Stimulated activated CD8-positive, alpha-beta memory T cell treated with anti-CD3 and anti-CD28 coated beads, Interleukin-2, amount 100 ng/mL, for 48 hours (primary cell): ENCODE measurements at places on chromosomes 3 and 15.

- no peak for DNase-seq
Observed at GRCh38 chr15:94168250-94168649, 63.1 kb upstream of the MCTP2 start.

DNA sequence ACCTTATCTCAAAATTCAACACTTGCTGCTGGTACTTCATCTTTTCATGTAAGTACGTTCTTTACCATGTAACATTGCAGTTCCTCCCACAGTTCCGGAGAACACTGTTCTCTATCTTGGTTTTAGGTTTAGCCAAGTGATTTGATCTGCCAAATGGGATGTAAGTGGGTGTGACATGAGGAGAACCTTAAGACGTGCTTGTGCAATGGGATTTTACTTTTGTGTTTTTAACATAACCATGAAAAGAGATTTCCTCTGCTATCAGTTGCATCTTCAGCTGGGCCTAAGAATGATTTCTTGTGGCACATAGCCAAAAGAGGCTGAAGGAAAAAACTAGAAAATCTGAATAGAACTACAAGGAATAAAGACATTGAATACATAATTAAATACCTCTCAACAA, 894.5 kb upstream of the ALCAM start:
- no peak for DNase-seq

DNA sequence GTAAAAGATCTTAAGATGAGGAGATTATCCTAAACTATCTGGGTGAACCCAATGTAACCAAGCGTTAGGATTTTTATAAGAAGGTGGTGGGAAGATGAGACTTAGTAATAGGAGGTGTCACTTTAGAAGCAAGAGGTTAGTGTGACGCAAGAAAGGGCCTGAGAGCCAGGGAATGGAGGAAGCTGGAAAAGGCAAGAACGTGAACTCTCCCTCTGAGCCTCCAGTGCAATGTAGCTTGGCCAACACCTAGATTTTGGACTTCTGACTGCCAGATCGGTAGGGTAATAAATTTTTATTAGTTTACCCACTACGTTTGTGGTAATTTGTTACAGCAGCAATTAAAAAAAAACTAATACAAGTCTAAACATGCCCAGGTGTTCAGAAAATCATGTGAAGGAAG, 20.8 kb upstream of the CNTN6 start:
- DNase-seq = no peak

GRCh38 chr3:57855281-57855680, 99.2 kb downstream of the SLMAP start:
- no peak for DNase-seq

GRCh38 chr15:63473749-63473998, 30.7 kb upstream of the USP3 start:
- no peak for DNase-seq

DNA sequence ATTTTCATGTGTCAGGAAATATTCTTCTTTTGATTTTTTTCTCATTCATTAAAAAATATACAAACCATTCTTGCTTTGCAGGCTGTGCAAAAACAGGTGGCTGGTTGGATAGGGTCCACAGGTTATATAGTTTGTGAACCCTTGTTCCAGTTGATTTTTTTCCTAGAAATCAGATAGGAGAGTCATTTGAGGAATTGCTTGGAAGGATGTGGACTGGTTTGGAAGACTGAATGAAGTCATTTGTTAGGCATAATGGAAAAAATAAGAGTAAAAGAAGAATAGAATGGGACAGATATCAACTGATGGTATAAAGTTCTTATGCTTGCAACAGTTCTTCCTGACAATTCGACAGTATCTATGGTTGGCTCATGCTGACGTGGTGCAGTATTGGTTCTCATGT, 189.4 kb downstream of the PTPRG start:
- no peak for DNase-seq

GRCh38 chr15:90956274-90957030, 1.8 kb downstream of the RCCD1 start:
- DNase-seq = peak; percentile 67

DNA sequence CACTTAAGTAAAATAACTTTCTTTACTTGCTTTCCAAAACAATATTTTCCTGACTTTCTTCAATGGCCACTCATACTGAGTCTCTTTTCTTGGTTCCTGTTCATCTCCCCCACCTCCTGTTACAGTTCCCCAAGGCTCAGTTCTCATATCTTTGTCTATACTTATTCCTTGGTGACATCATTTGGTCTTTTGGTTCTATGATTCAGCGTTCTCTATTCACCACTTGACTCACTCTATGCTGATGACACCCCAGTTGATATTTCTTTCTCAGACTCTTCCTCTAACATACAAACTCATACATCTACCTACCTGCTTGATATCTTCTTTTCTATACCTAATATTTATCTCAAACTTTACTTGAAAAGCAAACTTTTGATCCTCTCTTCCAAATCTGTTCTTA, 85.0 kb upstream of the P3H2 start:
- no peak for DNase-seq

- DNase-seq = no peak
Observed at GRCh38 chr15:64282701-64283100, 73.3 kb downstream of the CSNK1G1 start.

DNA sequence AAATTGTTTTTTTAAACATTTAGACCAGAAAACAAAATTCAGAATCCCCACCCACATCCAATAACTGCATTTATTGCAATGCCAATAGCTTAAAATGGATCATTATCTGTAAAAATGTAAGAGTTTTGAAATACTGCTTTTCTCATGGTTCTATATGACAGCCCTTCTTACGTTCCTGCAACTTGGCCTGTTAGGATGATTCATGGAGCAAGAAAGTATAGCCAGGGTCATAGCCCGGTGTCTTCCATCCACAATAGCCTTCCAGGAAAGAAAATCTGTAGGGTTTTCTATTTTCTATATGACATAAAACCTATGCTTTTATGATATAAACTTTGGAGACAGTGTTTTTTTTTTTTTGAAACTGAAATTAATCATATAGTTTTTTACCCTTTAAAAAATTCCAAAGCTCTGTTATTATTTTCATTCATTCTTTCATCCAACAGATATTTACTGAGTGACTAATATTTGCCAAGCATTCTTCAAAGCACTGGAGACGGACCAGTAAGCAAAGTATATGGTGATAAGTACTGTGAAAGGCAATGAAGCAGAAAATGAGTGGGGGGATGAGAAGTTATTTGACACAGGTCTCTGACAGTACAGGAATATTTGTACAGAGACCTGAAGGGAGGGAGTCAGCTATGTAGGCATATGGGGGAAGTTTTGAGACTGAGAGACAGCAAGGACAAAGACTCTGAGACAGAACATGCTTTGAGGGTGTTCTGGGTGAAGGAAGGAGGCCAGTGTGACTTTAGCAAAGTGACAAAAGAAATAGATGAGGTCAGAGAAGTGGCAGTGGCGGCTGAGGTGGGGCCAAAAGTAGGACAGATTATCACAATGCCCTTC, 29.0 kb upstream of the SLC2A2 start:
- DNase-seq = no peak

- no peak for DNase-seq
Observed at GRCh38 chr3:124041553-124041952, 49.6 kb upstream of the ROPN1 start.

DNA sequence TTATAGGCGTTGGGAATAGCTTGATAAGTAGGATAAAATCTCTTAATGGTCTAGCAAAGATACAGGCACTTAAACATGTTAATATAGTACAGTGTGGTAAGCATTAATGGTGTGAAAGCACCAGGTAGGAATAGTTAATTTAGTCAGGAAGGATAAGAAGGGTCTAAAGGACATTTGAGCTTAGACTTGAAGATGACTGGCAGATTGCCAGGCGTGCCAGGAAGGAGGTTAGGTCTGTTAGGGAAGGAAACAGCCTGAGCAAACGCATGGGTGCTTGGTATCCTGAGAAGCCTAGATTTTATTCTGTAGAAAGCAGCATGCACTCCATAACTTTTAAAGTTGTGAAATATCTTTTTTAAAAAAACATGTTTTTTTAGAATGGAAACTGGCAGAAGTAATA, 17.7 kb downstream of the SEC62 start:
- no peak for DNase-seq
